LHCN-M2 (cell line): ENCODE measurements at places on chromosomes 16 and 17. TPM values are rescaled to one million over a fixed set of nuclear protein-coding genes. Genes with fewer than 3 reads are reported as not detected.

Gene TEX14
- not detected in 2 replicates for total RNA-seq

Gene TBC1D3G
- total RNA-seq: not detected in 2 replicates

Gene MGAT5B
- 0.06 and 0.23 TPM in 2 replicates for total RNA-seq

Gene ZNF750
- not detected in 2 replicates for total RNA-seq

Gene ZNF232
- 7.8 and 7.9 TPM in 2 replicates for total RNA-seq

Gene CANT1
- 75.5 and 77.2 TPM in 2 replicates for total RNA-seq

Gene LGALS9
- total RNA-seq: 0.11 TPM in 1 of 2 replicates, not detected in the other

Gene SLC5A11
- total RNA-seq: not detected in 2 replicates

GRCh38 chr17:42517516-42517915, 18.5 kb upstream of the NAGLU start:
- DNase-seq: peak; percentile 91

DNA sequence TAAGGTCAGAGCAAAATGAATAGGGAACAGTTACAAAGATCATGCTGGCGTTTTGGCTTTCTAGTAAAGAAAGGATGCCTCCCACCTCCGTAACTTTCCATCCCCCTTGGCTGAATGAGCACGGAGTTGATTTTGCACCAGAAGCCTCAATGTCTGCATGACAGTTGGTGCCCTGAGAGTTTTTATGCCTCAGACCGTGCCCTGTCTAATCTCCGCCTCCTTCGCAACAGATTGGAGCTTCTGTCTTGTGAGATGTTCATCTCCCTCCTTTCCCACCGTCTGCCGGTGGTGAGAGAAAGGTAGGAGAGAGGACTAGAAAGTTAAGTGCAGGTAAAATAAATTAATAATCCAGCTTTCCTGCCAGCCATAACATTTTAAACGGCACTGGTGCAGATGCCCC, 1.9 kb downstream of the HS3ST4 start:
- DNase-seq: no peak

- DNase-seq: no peak
These were observed 53.1 kb upstream of the MARCHF10 start for GRCh38 chr17:62860962-62861873.

DNA sequence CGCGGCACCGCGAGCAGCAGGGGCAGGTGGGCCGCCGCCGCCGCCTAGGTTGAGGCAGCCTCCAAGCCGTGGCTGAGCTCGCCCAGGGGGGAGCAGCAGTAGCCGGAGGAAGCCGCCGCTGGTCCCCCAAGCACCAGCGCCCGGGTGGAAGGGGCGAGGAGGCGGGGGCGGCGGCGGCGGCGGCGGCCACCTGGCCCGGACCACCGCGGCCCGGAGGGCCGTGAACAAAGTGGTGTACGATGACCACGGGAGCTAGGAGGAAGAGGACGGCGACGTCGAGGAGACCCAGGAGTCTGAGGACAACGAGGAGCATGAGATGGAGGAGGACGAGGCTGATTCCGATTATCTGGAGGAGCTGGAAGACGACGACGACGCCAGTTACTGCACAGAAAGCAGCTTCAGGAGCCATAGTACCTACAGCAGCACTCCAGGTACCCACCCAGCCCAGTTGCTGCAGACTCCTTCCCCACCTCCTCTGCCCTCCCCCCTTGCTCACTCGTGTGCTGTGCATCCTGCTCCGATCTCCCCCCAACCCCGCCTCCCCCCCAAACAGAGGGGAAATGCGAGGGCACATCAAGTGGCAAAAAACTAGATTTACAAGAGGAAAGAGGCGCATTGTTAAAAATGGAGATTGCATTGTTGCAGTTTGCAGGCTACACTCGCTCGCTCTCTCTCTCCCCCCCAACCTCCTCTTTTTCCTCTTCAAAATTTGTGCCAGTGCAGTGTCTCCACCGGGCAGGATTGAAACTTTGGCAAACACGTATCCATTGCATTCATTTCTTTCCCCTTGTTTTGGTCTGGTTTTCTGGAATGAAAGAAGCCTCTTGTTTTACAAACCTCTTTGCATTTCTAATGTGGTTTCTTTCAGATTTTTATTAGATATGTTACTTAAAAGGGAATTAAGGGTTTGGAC, 41.8 kb upstream of the AMZ2 start:
- DNase-seq: peak; percentile 15

GRCh38 chr16:11278681-11279628, 2.2 kb downstream of the PRM1 start:
- DNase-seq: no peak

- no peak for DNase-seq
These were observed 296.9 kb downstream of the TMEM114 start for GRCh38 chr16:8293413-8293812.

GRCh38 chr16:18059089-18059488, 277.4 kb downstream of the NPIPA8 start:
- DNase-seq: no peak

DNA sequence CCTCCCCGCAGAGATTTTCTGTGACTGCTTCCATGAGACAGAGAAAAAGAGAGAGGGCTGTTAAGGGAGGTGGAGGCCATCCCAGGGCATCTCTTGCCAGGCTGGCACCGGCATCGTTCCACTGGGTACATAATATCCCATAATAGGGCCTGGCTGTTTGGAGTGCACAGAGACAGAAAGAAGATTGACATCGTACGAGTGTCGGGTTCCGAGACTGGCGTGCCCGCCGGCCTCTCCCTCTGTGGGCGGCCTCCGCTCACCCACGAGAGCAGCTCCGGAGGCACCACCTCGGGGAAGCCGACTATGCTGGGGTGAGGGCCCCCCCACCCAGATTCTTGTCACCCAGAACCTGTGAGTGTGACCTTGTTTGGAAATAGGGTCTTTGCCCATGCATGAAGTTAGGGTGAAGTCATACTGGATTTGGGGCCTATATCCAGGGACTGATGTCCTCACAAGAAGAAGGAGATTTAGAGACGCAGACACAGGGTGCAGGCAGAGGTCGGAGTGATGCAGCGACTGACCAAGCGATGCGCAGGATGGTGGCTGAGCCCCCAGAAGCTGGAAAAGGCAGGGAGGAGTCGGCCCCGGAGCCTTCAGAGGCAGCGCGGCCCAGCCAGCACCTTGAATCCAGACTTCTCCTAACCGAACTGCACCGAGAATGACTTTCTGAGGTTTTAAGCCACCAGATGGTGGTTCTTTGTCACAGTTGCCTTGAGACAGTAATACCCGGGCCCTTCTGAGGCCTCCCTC, 101.8 kb upstream of the CIBAR2 start:
- DNase-seq: no peak

- no peak for DNase-seq
These were observed 943 bp downstream of the DYNC1LI2 start for GRCh38 chr16:66750279-66751052.

- no peak for DNase-seq
These were observed 40.0 kb downstream of the MAPT start for GRCh38 chr17:45934044-45934979.

DNA sequence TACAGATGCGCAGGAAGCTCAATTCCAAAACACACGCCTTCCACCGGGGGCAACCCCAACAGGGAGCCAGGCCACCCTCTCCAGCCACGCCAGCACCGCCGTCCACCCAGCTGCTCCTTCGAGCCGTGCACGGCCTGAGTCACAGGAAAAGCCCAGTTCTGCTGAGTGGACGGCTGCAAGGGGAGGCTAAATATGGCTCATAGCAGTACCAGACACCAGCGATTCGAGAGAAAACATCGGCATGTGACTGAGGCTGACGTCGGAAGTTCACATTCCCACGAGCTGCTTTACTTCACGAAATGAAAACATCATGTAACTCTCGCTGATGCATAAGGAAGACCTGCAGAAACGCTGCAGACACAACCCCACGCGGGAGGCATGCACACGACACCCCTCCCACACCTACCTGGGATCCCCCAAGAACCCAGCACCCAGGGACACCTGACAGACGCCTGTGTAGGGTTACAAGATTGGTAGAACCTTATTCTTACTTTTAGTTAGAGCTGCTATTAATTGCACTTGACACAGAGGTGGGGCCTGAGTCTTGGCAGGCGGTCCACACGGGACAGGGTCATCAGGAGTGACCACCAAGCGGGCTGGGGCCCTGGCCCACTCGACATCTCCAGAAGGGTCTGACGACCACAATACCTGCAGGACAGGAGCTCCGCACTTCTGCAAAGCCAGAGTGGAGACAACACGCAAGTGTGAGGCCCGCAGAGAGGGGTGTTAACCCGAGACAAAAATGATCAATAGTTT, 116.8 kb downstream of the ANKRD11 start:
- peak; percentile 84 for DNase-seq
